ENCODE measurements at places on chromosomes 7 and 10.

DNA sequence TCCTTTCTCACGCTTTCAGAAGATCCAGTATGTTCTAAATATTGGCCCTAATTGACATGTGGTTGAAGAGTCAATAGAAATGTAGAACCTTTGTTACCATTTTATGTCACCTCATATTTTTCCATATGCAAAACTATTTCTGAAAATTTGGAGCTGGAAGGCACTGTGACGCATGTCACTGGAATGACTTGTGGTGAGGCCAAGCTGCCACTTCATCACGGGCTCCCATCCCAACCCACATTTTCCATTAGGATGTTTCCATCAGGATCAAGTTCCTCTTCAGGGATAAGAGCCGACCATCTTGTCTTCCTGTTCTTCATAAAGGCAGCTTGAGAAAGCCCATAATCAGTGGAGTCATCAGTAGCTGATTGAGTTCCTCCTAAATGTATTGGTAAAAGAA lies 1241.7 kb downstream of the GATA3 start:
- DNase-seq, result peak; percentile 64

- DNase-seq, result no peak
Observed at GRCh38 chr7:65975814-65976445, 6.1 kb downstream of the GUSB start.

- peak; percentile 43 for DNase-seq
Observed at GRCh38 chr10:125147971-125148439, 12.4 kb downstream of the CTBP2 start.

GRCh38 chr7:7664291-7664690 lies 23.7 kb downstream of the UMAD1 start:
- no peak for DNase-seq

- no peak for DNase-seq
Observed at GRCh38 chr10:75588031-75588430, 156.6 kb downstream of the LRMDA start.

DNA sequence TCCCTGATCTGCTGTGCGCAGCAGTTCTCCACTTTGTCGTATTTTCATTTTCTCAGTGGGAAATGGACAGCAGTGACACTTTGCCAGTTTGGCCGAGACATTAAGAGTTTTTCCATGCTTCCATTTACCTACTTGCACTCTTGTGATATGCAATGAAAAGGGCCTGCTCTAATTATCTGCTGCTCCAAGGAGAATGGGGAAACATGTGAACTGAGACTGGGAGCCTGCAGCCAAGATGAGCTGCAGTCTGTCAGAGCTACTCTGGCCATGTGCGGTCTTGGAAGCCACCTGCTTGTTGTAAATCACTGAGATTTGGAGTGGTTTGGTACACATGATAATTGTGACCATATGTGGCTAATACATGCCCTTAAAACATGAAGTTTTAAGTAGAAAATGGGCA lies 586.6 kb upstream of the POT1 start:
- no peak for DNase-seq

GRCh38 chr7:36232971-36233550 lies 80.0 kb downstream of the EEPD1 start:
- DNase-seq, result no peak

DNA sequence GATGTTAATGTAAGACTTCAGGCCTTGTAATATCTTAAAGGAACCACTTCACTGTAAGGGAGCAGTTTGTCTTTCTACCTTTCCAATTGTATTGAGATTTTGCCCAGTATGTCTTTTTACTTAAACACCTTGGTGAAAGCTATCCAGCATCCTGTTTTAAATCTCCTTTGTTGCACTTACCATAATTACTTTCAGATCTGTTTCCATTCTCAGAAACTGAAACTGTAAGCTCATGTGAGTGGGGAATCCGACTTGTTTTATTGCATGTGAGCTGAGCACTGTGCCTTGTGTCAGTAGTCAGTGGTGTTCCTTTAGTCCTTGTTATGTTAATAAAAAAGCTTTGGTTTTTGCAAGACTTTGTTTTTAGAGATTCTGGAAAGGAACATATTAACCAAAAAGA lies 42.2 kb downstream of the BMPR1A start:
- peak; percentile 41 for DNase-seq

DNA sequence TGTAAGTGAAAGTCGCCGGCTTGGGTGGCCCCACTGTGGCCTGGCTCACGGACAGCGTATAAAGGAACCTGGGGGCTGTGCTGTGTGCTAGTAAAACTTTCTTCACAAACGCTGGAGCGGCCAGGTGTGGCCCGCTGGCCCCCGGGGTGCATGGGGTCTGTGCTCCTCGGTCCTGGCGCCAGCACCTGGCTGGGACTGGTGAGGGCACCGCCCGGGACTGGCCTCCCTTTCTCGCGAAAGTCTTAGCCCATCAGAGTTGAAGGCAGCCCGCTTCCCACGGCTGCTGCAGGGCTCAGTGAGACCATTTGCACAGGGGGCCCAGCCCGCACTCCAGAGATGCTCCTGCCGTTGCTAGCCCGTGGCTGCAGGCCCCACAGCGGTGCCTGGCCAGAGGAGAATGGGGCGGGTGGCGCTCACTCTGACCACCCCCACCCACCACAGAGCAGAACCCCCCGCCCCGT lies 5.8 kb downstream of the PWWP2B start:
- no peak for DNase-seq

DNA sequence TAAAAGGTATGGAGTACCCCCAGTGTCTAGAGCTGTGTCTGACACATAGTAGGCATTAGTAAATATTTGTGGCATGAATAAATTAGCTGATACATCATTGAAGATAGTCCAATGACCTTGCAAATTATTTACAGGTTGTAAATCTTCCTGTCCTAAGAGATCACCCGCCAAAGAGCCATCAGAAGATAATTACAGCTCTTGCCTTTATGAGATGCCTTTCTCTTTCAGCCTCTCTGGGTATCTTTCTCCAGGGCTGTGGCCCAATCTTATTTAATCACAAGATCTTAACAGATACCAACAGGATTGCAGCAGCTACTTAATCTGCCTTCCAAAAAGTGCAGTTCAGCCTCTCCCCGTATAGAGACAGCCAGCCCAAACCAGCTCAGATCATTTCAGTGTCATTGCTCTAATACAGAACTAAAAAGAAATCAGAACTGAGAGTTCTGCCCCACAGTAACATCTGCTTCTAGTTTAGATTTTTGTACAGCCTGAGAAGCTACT lies 41.5 kb downstream of the MYOF start:
- peak; percentile 61 for DNase-seq

DNA sequence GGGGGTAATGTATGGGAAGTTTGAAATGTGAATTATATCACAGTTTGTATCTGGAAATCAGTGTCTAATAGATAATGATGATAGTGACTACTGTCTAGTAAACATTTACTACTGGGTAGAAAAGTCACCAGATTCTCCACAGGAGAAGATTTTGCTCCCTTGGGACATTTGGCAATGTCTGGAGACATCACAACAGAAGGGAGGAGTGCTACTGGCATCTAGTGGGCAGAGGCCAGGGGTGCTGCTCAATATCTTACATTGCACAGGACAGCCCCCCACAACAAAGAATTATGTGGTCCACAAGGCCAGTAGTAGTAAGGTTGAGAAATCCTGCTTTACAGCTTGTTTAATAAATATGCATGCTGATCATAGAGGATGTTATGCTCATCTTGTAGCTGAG lies 92.3 kb upstream of the PRPS1L1 start:
- DNase-seq, result peak; percentile 47

GRCh38 chr7:37450035-37450434 lies 1.4 kb upstream of the ELMO1 start:
- no peak for DNase-seq
